NCI-H82 (cell line): ENCODE measurements at places on chromosomes 5 and 9.

DNA sequence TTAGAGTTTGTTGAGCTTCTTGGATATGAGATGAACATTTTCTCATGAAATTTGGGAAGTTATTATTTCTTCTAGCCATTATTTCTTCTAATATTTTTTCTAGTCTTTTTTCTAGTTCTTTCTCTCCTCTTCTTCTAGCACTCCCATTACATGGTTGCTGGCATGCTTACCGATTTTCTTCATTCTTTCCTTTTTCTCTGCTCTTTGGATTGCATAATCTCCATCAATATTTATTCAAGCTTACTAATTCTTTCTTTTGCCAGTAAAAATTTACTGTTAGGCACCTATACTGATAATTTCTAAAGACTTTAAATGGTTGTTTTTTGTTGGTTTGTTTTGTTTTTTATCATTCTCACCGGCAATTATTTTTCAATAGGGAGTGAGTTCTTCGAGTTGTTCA is 114.8 kb upstream of the RASEF start:
- no peak for DNase-seq

- DNase-seq, result no peak
These were observed 39.5 kb downstream of the NSUN2 start for GRCh38 chr5:6593148-6594016.

DNA sequence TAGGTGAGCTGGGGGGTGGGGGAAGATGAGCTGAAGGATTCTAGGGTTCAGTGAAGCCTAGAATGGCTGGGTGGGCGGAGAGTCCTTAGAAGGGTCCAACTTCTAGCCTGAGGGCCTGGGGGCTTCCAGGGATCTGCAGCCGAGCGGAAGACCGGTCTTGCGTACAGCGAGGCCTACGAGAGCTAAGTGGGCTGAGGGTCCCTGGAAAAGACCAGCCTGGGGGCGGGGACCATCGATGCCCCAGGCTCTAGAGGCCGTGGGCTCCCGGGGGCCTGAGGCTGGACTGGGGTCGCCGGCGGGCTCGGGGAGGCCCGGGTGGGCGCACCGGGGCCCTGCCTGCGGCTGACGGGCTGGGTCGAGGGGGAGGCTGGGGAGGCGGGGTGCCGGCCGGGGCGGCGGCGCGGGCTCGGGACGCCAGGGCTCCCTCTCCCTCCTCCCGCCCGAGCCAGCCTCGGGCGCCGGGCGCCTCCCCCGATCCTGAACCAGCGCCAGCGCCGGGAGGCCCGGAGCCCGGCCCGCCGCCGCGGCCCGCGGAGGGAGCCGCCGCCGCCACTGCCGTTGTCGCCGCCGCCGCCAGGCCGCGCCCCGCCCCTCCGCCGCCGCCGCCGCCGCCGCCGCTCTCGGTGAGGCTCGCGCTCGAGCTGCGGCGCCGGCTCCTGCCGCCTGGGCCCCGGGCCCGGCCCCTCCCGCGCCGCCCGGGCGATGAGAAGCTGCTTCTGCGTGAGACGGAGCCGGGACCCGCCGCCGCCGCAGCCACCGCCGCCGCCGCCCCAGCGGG is at the start of gene MVB12B:
Gene MVB12B (plus strand): TSS at position 602 of the 778 bp plus-strand sequence. CDS start 101 bp downstream, at position 703.
- DNase-seq, result peak; percentile 56

- no peak for DNase-seq
These were observed 412.9 kb downstream of the CHSY3 start for GRCh38 chr5:130316971-130317680.

GRCh38 chr9:116174347-116174746 is 20.8 kb downstream of the PAPPA start:
- DNase-seq, result no peak

DNA sequence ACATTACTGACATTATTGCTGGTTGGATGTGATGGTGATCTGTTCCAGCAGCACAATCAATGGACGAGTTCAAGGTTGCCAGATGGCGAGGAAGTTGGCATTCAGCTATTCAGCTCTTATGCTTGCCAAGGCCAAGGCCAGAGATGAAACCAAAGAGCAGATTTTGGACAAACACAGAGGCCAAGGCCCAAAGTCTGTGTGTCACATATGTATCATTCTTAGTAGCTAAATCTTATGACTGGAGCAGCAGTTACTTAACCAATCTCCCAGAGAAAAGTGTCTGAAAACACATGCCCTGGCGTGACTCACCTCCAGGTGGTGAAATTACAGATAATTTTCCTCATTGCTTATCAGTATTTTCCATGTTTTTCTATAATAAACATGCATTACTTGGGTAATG is 189.0 kb upstream of the EGFLAM start:
- DNase-seq, result peak; percentile 2

DNA sequence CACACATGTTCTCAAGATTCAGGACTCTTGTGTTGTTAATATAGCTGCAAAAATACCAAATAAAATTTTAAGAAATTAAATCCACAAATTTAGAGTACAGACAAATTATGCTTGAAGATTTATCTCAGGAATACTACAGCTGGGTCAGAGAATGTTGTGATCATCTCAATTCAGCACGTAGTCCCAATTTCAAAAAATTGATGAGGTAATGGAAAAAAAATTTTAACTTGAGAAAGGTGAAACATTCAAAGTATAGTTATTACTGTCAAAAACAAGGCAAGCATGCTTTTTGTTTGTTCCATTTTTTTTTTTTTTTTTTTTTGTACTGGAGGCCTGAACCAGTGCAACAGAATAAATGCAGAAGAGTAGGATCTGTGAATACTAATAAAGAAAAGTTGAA is 29.4 kb downstream of the ICE1 start:
- DNase-seq, result no peak

- DNase-seq, result no peak
These were observed 55.9 kb upstream of the TEX48 start for GRCh38 chr9:114737847-114738246.

DNA sequence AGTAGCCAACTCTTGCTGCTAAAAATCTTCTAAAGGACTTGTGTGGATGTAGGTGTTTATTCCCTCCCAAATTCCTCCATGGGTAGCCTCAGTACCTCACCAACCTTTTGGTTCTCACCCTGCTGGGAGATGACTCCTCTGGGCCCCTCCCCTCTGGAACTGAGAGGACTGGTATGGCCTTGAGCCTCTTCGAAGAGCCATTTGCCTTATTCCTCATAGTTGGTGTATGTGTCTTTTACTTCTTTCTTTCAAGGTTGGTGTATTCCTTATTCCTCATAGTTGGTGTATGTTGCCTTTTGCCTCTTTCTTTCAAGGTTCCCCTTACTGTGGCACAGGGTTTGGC is 48.3 kb downstream of the GNAQ start:
- no peak for DNase-seq

- no peak for DNase-seq
These were observed 33.9 kb downstream of the OLFML2A start for GRCh38 chr9:124810663-124811355.

GRCh38 chr9:38720083-38720745 is at the start of gene FAM240B:
Gene FAM240B, minus strand, starts transcription at chr9:38720133. Its CDS starts 16,134 bp downstream, at chr9:38703999.
- peak; percentile 9 for DNase-seq

DNA sequence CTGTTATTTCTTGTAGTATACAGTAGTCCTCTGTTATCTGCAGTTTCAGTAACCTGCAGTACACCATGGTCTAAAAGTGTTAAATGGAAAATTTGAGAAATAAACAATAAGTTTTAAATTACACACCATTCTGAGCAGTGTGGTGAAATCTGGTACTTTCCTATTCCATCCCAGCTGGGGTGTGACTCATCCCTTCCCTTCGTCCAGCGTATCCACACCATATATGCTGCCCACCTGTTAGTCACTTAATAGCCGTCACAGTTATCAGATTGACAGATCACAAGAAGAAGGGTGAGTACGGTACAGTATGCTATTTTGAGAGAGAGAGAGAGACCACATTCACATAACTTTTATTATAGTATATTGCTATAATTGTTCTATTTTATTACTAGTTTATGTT is 28.9 kb downstream of the FAM151B start:
- no peak for DNase-seq

DNA sequence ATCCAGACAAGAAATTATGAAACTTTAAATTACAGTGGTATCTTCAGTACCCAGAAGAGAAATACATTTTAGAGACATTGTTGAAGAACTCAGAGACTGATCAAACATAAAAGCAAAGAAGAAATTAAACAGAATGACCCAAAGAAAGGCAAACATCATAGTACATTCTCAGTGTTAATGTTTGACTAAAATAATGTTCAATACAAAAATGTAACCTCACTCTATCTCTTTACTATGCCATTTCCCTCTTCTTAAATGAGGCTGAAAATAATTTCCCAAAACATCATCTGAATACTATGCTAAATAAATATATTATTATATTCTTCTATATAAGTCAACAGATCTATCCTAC is 22.8 kb downstream of the TMEM161B start:
- DNase-seq, result no peak

- no peak for DNase-seq
These were observed 234.4 kb downstream of the NTRK2 start for GRCh38 chr9:84903963-84904362.

GRCh38 chr9:105138306-105138801 is 106.1 kb upstream of the SLC44A1 start:
- no peak for DNase-seq

DNA sequence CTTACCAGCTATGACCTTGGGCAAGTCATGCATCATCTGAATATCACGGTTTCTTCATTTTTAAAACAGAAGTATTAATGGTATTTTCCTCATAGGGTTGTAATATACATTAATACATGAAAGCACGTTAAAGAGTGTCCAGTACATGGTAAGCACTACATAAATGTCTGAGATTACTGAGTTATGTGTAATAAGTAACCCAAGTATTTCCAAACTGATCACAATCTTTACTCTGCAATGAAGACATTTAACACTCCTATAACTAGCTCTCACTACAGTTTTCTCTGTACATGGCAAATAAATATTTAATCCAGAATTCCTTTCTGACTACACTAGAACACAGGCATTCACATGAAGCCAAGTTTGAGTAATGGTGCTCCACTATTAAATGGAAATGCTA is 4.0 kb downstream of the GLDC start:
- no peak for DNase-seq

DNA sequence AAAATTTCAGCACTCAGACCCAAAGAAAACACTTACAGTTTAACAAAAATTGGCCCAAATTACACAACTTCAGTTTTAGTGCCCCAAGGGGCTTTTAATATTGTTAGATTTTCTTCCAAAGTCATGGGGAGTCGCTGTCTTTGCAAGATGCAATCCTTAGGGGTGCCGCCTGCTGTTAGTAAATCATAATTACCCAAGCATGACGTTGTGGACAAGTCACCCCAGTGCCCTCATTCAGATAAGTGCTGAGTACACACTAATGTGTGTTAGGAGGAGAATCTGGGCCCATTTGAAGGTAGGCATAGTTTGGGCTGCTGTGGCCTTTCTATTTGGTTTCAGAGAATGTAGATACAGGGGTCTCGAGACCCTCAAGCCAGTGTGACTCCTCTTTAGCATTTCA is 138.1 kb downstream of the SV2C start:
- no peak for DNase-seq

DNA sequence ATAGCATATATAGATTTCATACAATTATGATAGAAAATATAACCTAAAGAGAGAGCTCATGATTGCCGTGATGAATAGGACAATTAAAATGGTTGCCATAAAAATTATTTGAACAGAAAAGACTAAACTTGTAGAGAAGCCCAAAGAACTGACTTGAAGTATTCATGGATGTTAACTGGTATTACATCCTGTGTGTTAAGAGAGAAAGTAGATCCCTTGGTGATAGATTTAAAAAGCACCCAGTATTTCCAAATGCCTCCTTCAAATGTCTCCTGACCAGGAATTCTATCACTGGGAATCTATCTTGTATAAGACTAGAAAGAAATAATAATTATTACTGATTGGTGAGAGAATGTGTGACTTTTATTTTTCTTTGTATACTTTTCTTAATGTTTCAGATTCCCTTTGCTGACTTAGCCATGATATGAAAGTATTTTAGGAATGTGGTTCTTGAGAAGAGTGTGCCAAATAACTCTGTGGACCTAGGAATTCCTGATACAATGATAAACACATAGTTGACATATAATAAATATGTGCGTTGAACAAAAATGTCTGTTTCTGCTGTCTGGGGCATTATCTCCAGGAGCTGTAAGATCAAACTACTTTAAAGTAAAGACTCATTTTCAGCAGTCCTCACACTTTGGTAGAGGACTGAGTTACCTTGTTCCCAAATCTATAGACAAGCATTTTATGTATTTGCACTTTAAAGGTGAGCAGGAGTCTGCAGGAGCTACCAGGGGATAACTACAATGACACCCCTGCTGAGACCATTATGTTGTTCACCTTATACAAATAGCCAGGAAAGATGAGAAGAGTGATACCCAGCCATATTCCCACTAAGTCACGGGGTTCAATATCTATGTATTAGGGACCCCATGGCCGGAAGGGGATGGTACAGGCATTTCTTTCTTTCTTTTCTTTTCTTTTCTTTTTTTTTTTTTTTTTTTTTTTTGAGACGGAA is 211.1 kb upstream of the TLE4 start:
- DNase-seq, result no peak

DNA sequence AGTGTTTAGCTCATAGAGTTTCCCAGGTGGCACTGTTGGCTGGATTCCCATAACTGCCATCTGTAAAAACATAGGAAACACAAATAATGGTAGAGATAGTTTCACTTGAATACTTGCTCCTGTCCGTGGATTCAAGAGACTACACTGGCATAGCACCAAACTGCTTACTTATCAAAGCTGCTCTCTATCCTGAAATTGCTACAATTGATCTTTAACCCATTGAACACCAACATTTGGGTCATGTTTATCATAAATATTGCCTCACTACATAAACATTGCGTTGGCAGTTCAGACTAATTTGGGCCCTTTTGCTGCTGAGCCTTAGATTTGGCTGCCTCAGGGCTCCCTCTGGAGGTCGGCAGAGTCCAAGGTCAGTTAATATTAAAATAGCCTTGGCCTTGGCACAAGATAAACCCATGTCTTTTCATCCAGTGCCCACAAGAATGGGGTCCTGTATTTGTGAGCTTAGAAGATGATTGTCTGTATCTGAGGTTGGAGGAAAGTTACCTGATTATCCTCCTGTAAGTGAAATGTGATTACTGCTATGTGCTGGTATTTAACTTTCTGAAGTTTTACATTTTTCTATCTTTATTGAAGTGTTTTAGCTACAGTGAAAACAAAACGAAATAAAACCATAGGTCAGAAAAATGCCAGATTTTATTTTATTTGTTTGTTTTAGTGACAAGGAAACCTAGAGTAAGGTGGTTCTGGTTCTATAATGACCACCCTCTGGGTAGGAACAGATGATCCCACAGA is 4.0 kb upstream of the RANBP3L start:
- DNase-seq, result peak; percentile 35

DNA sequence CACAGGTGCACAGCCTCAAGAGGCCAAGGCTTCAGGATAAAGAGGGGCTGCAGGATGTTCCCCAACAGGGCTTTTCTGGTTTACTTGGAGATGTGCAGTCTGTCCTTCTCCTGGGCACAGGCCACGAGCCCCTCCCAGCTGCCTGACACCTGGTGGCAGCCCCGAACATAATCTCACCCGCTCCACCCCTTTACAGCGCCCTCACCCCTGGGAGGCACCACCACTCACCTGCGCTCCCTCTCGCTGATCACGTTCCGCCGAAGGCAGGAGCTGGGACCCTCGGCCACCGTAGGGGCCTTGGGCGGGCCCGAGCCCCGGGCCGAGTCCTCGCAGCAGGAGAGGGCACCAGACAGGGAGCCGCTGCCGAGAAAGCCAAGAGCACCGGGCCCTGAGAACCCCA is 514 bp downstream of the SOHLH1 start:
- DNase-seq, result no peak
